ENCODE measurements at places on chromosomes 4 and X.

- DNase-seq = no peak
These were observed 37.4 kb downstream of the DAPP1 start for GRCh38 chr4:99853999-99854398.

DNA sequence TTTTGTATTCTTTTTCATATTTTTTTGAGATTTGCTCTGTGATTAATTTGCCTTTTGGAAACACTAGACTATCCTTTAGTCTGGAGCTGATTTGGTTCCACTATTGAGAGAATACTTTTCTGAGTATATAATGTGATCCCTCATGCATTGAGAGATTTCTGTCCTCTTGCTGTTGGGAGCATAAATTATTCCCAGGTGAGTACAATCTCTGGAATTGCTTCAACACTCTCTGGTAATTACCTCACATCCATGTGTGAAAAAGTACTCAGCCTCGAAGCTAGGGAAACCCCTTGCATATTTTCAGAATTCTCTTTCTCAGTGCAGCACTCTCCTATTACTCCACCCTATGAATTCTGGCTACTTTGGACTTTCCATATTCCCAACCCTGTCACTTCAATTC, 550.0 kb downstream of the RAPGEF2 start:
- DNase-seq = no peak

- no peak for DNase-seq
These were observed 40.3 kb upstream of the MSX1 start for GRCh38 chr4:4819213-4819606.

DNA sequence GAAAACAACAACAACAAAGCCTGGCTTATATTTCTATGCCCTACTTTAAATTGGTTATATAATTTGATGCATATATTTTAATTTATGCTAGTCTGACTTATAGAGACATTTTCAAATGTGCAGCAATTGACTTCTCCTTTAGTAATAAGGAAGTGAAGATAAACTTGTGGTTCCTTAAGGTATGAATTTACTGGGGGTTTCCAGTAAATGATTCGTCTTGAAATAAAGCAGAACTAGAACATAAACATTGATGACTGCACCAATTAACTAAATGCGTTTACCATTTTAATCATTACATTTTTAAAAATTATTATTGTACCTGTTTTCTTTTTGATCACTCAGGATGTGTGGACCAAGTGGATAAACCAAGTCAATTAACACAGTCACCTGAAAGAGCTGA, 99.6 kb upstream of the CCSER1 start:
- DNase-seq = no peak

DNA sequence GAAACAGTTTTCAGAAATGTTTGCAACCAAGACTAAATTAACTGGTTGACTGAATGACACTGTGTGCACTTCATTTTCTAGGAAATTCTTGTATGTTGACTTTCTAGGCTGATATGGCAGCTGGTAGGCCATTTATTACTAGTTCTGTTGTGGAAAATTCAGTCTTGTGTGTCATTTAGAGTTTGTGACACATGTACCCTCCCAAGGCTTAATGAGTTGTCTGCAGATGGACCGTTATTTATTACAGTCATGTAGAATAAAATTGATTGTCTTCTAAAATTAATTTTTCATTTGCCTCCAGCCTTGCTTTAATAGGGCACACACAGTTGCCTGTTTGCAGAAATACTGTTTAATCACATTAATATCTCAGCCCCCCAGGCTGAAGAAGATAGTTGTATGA, 30.7 kb downstream of the DACH2 start:
- no peak for DNase-seq
